ENCODE measurements at places on chromosomes 16 and 17.

DNA sequence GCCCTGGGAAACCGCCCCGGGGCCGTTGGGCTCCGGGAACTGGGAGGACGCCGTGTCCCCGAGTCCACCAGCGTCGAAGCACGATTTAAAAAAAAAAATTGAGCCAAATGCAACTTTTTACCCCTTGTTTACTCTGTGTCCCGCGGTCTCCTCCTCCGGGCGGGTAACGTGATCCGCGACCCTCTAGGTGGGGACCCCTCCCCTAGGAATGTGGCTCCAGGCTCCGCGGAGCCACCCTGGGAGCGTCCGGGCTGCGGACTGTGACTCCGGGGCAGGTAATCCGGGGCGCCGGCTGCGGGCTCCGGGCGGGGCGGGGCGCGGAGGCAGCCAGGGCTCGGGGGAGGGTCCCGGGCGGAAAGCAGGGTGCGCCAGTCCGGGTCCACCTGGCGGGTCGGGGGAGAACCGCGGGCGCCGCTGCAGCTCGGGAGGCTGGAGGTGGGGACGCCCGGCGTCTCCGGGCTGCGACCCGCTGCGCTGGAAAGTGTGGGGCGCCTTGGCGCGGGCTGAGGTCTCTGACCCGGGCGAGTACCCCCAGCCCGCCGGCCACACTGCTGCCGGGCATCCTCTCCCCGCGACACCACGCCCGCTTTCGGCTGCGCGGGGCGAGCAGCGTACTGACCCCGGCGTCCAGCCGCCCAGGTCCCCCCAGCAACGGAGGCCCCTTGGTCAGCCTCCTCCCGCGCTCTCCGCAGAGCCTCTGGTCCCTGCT lies 852 bp upstream of the HELZ start:
- peak; percentile 18 for DNase-seq

DNA sequence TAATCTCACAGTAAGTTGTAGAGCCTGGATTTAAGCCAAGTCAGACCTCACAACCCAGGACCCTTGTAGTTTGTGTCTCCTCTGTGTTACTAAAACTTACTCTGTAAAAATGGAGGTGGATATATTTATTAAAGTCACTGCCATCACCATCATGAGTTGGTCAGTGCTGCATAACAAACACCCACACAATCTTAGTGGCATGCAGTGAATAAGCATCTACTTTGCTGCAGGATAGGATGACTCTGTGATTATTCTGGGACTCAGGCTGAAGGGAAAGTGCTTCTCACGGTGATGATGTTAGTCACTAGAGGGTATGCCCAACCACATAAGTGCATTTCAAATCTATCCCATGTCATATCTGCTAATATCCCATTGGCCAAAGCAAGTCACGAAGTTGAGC lies 398.7 kb downstream of the XYLT1 start:
- DNase-seq, result no peak

DNA sequence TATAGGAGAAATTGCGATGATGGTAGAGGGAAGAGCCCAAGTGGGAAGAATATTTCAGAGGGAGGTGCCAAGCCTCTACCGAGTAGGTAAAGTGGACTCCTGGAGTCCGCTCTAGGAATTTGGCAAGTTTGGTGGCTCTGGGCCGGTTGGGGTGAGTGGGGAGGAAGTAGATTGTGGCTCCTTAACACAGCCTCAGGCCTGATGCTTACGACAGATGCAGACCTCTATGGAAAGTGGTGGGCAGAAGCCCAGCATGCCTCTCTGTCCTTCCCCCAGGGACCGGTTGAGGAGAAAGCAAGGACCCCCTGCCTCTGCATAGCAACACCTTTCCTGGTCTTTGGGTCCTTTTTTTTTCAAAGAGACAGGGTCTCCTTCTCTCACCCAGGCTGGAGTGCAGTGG lies 55.9 kb upstream of the SIAH1 start:
- DNase-seq, result no peak

- peak; percentile 21 for DNase-seq
Measured at GRCh38 chr17:17836818-17837379, at the start of gene SREBF1. TSS of gene SREBF1 (minus strand) at chr17:17836986. CDS start at chr17:17836817, 169 bp downstream.

DNA sequence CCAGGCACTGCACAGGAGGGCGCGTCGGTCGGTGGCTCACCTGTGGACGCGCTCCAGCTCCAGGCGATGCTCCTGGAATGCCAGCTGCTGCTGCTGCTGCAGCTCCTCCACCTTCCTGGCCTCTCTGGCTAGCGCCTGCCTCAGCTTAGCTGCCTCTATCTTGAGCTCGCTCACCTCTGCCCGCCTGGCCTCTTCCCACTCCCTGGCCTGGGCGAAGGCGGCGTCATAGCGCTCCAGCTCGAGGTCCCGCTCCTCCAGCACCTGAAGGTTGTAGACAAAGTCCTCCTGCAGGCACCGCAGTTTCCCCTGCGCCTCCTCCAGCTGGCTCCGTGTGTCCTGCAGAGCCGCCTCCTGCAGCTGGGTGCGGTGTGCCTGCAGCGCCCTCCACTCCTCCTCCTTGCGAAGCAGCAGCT lies 11.1 kb downstream of the CCDC57 start:
- no peak for DNase-seq

Data from stimulated activated CD4-positive, alpha-beta T cell treated with anti-CD3 and anti-CD28 coated beads, Interleukin-1b, Interleukin-23, amount 100 ng/mL, for 1 hour (primary cell).